ENCODE measurements at places on chromosomes 6 and 20.
A peak's percentile ranks its signal among the peaks of the same experiment; 100 is the strongest.

DNA sequence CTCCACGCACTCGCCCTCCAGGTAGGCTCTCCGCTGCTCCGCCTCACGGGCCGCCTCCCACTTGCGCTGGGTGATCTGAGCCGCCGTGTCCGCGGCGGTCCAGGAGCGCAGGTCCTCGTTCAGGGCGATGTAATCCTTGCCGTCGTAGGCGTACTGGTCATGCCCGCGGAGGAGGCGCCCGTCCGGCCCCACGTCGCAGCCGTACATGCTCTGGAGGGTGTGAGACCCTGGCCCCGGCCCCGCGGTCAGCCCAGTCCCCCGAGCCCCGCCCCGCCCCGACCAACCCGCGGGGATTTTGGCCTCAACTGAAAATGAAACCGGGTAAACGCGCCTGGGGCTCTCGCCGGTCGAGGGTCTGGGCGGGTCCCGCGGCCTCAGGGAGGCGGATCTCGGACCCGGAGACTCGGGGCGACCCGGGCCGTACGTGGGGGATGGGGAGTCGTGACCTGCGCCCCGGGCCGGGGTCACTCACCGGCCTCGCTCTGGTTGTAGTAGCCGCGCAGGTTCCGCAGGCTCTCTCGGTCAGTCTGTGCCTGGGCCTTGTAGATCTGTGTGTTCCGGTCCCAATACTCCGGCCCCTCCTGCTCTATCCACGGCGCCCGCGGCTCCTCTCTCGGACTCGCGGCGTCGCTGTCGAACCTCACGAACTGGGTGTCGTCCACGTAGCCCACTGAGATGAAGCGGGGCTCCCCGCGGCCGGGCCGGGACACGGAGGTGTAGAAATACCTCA is 598 bp downstream of the HLA-B start:
- DNase-seq = no peak

GRCh38 chr6:13486679-13487121 is 700 bp downstream of the GFOD1 start:
- peak; percentile 51 for DNase-seq

DNA sequence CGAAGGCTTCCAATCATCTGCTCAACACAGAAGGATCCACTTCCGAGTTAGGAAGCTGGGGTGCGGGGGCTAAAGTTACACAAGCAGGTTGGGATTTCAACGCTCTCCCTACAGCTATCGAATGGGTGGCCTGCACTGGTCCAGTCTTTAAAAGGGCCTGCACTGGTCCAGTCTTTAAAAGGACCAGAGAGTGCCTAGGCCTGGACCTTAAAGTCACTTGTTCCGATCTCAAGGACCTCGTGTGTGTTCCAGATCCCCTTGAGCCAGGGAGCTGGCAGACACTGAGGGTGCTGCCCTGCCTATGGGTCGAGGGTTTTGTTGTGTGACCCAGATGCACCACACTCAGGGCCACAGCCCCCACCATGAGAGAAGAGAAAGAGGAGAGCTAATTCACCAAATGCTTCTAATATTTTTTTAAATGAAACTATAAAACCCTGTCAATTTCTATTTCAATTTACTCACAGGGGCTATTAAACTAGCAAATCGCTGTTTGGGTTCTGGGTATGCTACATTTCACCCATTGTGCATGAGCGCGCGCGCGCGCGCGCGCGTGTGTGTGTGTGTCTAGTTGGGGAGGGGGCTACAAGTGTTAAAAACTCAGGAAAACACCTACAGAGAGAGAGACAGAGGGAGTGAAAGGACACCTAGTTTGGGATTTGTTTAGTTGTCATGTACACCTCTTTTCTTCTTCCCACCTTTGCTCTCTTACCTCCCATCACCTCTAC is 7.5 kb downstream of the TFAP2B start:
- no peak for DNase-seq

GRCh38 chr20:56760610-56761009 is 131.5 kb downstream of the TFAP2C start:
- DNase-seq = no peak

- DNase-seq = no peak
Measured at GRCh38 chr6:11126876-11127275, 15.4 kb upstream of the ERVFRD-1 start.

GRCh38 chr20:50221501-50222308 is 31.1 kb downstream of the CEBPB start:
- DNase-seq = no peak

- DNase-seq = no peak
Measured at GRCh38 chr20:25248786-25249172, 894 bp downstream of the PYGB start.

DNA sequence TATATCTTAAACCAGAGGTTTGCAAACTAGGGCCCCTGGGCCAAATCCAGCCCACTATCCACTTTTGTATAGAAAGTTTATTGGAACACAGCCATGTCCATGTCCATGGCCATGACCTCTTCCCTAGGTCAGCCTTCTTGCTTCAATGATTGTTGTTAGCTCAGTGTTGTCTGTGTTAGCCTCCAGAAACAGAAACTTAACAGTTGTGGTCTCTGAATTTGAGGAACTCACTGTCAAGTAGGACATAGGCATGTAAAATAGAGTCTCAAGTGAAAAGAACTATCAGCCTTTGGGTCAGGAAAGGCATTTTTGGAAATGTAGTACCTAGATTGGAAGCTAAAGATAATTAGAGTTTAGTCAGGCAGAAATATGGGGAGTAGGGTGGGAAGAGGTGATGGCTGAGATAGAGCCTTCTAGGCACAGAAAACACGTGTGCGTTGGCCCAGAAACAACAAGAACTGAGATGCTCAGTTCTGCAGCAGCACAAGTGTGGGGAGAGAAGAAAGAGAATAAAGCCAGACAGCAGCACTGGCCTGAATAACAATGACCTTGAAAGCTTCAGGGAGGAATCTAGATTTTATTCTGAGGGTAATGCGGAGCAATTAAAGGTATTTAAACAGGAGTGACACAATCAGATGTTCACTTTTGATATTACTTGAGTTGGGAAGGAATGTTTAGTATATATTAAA is 87.0 kb upstream of the OLIG3 start:
- DNase-seq = no peak

- no peak for DNase-seq
Measured at GRCh38 chr20:24411003-24411833, 58.2 kb upstream of the SYNDIG1 start.

- DNase-seq = peak; percentile 91
Measured at GRCh38 chr6:80143419-80143937, 37.0 kb downstream of the BCKDHB start.
